ENCODE measurements at places on chromosomes 5 and 9.
A peak's percentile ranks its signal among the peaks of the same experiment; 100 is the strongest.

DNA sequence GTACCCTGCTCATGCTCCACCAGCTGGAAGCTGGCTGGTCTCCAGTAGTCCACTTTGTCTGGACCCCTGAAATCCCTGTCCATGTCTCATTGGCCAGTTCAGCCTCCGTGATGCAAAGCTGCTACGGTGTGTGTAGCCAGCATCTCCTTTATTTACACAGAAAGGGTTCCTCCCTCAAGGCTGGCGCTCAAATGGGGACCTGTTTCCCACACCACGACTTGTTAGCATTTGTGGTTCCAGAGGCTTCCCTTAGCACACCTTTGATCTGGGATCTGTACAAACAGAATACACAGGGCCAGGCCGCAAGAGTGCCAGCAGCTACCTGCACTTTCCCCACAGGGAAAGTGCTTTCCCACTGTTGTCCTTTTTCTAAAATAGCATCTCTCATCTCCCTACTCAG is 5.7 kb upstream of the SMU1 start:
- no peak for DNase-seq

GRCh38 chr9:121748074-121748473 is 96.6 kb downstream of the DAB2IP start:
- no peak for DNase-seq

DNA sequence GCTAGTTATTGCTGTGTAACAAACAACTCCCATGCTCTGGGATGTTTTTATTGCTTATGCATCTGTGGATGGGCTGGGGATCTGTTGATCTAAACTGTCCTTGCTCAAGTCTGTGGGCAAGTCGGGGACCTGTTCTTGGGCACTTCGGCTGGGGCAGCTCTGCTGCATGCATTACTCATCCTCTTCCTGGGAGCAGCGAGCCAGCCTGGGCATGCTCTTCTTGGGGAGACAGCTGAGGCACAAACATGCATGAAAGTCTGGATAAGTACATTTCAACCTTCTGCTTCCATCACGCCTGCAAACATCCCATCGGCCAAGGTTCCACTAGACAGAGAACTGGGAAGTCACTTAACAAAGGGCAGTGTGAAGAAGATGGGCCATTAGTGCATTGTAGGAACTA is 66.3 kb downstream of the ANKRD33B start:
- no peak for DNase-seq

GRCh38 chr5:177132136-177133095 is 1.2 kb upstream of the NSD1 start:
- DNase-seq, result peak; percentile 46

DNA sequence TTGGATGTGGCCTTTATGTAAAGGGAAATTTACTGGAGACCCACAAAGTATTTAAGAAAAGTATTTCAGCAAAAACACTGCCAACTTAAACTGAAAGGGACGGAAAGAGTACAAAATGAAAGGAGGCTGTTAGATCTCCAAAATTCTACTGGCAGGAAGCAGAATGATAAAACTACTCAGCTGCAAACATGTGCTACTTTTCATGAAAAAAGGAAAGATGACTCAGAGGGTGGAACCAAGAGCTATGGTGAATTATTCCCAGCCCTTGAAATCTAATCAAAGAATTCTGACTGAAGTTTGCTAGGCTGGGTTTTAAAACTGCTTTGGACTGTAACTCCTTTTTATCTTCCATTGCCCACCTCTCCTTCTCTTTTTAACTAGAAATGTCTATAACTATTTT is 58.6 kb upstream of the ZBED3 start:
- DNase-seq, result no peak

DNA sequence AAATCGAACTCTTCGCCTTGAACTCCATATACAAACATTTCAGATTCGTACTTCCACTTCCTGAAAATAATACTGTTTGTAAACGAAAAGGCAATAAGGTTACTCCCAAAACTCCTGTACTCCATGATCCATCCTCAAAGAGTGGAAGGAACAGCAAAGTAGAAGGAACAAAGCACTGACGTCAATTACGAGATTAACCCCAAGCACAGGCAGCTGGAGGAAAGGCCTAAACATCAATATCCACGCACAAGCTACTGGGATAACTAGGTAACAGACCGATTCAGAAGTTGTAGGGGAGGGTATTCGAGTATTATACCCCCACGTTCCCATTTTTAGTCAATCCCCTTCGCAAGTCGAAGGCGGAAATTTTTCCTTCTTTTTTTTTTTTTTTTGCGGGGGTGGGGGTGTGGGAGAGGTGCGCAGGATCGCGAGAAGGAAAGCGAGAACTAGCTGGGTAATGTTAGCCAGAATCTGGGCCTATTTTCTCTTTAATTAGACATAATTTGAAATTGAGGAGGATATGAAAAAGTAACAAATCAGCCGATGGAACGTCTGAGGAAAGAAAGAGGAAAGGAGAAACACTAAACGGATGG is 909 bp downstream of the AFF4 start:
- DNase-seq, result no peak

GRCh38 chr5:141186897-141187512 is at the start of gene PCDHB9:
Gene PCDHB9, plus strand, starts transcription at chr5:141187161. Its CDS starts 158 bp downstream, at chr5:141187319.
- no peak for DNase-seq

GRCh38 chr9:86557918-86558317 is 203.7 kb upstream of the TUT7 start:
- no peak for DNase-seq

GRCh38 chr9:21110708-21111576 is 30.7 kb downstream of the IFNW1 start:
- DNase-seq, result no peak

GRCh38 chr9:20684875-20685696 is 1.0 kb downstream of the FOCAD start:
- no peak for DNase-seq

DNA sequence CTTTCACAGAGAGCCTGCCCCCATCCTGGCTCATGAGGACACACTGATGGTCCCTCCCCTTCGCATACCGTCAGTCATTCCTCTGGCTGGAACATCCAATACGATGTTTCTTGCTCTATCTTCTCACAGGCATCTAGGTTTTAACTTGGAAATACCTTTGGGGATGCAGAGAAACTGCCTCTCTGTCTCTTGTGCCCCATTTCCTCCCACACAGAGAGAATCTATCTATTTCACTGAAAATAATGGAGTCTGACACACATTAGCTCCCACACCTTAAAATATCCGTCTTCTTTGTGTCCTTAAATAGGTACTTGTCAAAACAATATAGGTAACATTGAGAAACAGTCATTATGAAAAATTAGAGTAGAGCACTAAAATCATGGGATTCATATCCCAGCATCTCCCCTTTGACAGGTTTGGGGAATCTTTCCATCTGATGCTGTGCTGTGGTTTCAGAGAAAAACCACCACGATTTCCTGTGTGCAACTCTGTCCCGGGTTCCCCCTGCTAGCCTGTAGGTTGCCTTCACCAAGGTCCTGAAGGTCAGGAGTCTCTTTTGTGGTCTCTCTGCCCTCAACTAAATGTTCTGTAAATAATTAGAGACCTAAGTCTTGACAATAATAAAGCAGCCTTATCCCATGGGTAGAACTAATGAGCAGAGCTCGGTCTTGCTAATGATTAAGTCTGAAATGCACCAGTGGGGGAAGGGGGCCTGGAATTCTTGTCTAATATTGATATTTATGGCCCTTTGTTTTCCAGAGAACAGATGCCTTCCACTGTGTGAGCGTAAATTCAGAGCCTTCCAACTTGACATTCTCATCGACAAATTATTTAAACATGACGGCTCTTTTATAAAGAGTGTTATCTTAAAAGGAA is 371.0 kb downstream of the ICE1 start:
- no peak for DNase-seq

- no peak for DNase-seq
Measured at GRCh38 chr5:62719061-62719720, 140.6 kb downstream of the LRRC70 start.

GRCh38 chr5:154829181-154829588 is 21.2 kb downstream of the FAXDC2 start:
- no peak for DNase-seq

- no peak for DNase-seq
Measured at GRCh38 chr5:41842777-41843176, 27.4 kb downstream of the OXCT1 start.

DNA sequence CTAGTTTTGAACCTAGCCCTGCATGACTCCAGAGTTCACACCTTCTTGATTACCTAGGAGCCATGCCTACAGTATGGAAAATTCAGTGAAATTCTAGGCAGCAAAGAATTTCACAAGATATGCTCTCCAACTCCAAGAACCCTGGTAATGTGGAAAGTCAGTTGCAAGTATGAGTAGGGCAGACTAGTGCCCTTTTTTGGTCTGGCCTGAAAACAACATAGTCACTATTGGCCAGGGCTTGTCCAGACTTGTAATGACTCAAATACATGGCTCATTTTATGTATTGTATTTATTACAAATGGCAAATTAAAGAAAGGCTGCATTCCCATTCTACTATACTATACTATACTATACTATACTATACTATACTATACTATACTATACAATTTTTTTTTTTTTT is 160.4 kb downstream of the ESM1 start:
- DNase-seq, result no peak

GRCh38 chr9:78280982-78281668 is 15.8 kb upstream of the PSAT1 start:
- DNase-seq, result no peak

DNA sequence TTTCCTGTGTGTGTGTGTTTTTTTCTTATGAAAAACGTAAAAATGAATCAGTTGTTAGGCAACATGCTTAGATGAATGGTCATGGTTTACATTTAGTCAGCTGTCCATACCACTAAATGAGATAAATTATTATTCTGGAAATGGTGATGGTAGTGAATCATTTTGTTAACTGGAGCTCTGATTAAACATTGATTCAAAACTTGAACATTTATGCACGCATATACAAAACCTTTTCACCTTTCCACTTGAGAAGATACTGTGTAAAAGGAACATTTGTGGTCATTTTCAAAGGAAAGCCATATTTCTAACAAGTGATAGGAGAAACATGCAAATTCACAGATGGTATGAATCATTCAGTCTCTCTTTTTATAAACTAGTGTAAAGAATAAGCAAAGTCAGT is 162.0 kb downstream of the SLC25A46 start:
- DNase-seq, result no peak

GRCh38 chr5:173477345-173478040 is 139.0 kb downstream of the BOD1 start:
- DNase-seq, result no peak

DNA sequence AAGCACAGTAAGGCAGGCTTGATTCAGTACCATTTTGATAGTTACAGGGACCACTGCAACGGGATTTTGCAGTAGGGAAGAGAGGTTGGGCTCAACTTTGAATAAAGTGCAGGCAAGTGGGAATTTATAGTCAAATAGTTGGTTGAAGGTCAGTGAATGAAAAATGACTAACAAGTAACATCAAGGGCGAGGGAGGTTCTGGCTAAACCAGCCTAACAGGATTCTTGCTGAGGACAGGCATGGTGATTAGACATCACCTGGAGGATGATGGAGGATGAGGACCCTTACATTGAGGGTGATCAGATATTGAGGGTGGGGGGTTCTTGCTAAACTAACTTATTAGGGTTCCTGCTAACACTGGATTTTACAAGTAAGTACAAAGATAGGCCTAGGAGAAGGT is 66.1 kb upstream of the SMC5 start:
- no peak for DNase-seq

DNA sequence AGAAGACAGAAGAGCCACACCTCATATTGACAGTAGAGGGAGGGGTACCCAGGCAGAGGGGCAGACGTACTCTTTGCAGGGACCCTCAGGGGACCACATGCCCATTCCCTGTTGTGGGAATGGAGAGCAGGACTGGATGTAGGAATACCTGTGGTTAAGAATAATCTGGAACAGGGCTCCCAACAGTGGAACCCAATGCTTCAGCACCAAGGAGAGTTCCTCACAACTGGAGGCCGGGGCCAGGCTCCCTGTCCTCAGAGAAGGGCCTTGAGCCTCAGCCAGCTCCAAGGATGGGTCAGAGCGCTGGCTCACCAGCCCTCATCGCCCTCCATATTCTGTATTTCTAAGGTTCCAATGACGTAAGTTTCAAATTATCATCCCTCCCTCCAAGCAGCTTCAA is 7.4 kb upstream of the SHC3 start:
- no peak for DNase-seq

GRCh38 chr9:378263-378662 is 163.6 kb downstream of the DOCK8 start:
- no peak for DNase-seq

- DNase-seq, result no peak
Measured at GRCh38 chr9:2243666-2244555, 228.8 kb downstream of the SMARCA2 start.

DNA sequence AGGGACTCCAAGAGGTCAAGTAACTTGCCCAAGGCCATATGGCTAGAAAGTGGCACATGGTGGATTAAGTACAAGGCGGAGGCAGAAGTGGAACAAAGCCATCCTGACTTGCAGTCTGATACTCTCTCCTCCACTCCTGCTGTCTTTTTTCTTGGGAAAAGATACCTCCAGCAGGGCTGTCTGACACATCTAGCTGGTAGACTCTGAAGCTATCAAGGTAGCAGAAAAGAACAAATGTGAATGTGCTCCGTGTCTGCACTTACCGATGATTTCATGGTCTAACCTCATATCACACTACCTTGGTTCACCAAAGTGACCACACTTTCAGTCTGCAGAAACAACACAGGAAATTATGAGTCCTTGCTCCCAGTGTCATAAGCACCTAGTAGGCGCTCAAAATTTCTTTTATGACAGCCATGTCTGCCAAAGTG is 284.8 kb downstream of the CRB2 start:
- peak; percentile 20 for DNase-seq

DNA sequence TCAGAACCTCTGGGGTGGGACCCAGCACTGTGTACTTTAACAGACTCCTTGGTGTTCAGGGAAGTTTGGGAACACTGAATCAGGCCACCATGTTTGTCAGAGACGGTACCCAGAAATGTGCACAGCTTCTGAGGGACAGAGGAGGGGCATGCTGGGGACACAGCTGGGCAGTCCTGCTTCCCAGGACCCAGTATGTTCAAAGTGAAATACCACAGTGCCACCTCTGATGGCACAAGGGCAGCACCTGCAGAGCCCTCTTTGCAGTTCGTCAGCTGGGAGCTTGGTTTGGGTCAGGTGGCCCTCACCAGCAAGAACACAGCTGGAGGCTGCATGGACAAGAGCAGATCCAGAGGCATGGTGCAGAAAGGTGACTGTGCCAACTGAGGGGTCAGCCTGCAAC is 51.2 kb downstream of the NDST1 start:
- DNase-seq, result no peak

- DNase-seq, result no peak
Measured at GRCh38 chr5:96404191-96404867, 28.7 kb downstream of the PCSK1 start.

GRCh38 chr5:139222346-139222745 is 24.2 kb upstream of the SIL1 start:
- no peak for DNase-seq

GRCh38 chr5:58145397-58145934 is 314.4 kb downstream of the PLK2 start:
- DNase-seq, result no peak

GRCh38 chr5:34012791-34013190 is 4.9 kb upstream of the AMACR start:
- DNase-seq, result no peak

DNA sequence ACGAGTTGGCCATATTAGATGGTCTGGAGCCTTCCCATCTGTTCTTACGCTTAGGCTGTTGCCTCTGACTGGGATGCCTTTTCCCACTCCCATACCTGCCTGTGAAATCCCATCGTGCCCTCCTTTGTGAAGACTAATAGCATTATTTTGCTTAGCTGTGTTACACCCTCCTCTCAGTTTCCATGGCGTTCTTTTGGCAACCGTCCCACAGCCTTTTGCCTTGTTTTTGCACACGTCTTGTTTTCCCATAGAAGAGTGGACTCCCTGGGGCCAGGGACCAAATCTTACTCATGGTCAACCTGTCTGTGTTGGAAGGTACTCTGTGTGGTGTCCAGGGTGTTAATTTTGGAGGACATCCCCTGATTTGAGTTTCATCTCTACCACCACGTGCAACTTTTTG is 242.1 kb downstream of the HSPA4 start:
- no peak for DNase-seq

Data from stimulated activated CD4-positive, alpha-beta T cell treated with anti-CD3 and anti-CD28 coated beads, Interleukin-1b, Interleukin-23, amount 100 ng/mL, for 48 hours (primary cell).